ENCODE measurements at places on chromosomes 7 and 10. TPM values are rescaled to one million over a fixed set of nuclear protein-coding genes. Genes with fewer than 3 reads are reported as not detected.

DNA sequence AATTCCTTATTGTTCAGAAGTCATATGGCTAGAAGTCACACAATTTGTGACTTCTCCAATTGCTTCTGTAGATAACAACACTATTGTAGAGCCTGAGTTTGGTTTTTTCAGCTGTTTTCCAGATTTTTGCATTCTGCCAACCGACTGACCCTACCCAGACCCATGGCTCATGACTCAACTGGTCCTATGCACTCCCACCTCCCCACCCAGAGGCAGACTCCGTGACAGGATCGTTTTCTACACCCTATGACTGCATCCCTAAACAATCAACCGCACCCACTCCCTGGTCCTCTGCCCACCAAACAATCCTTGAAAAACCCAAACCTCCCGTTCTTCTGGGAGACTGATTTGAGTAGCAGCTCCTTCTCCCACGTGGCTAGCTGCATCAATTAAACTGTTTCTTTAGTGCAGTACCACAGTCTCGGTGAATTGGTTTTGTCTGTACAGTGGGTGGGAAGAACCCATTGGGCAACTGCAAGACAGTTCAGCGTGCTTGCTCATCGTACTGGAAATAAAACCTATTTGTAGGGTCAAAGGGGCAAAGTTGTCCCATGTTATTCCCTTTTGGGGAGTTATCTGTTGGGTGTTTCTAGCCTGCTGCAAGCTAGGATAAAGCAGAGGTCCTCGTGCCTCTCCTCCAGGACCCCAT, 150.3 kb upstream of the FAM20C start:
- DNase-seq, result no peak

The MCM10 gene
- total RNA-seq, result 11.5 TPM

The NCF1 gene
- total RNA-seq, result not detected

DNA sequence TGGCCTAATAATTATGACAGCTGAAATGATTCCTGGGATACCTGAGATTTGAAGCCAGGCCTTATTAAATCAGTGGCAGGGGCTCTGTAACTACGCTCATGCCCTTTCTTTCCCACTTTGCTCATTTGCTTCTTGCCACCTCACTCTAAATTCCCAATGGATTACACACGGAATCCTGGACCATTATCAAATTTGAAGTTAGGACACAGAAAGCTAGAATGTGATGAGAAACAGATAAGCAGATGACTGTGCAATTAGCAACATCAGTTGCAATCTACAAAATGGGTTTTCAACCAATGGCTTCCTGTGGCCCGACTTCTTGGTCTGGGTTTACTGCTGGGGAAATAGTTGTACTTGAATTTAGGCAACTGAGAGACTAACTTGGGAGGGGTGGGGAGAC, 374.3 kb downstream of the INHBA start:
- DNase-seq, result no peak

- DNase-seq, result no peak
Measured at GRCh38 chr10:19791032-19791431, 25.2 kb upstream of the PLXDC2 start.

GRCh38 chr7:37908221-37908788, 8.3 kb downstream of the SFRP4 start:
- no peak for DNase-seq

DNA sequence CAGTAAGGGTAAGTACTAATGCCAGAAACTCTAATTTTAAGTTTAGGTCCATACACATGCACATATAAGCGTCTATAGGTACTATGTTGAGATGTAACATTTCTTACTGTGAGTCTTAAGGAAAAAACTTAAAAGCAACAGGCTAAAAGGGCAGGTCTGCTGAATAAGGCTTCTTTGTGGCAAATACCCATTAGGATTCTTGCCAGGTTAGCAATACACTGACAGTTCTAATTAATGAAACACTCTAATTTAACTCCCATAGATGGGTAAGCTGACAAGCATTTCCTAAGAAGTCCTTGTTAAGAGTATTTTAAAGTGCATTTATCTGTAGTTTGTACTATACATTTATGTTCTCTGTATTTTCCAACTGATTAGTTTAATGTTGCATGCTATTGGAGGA, 14.0 kb downstream of the SCRN1 start:
- DNase-seq, result no peak

- no peak for DNase-seq
Measured at GRCh38 chr10:77685432-77685831, 47.8 kb upstream of the KCNMA1 start.

- DNase-seq, result no peak
Measured at GRCh38 chr10:120691625-120692024, 159.5 kb upstream of the WDR11 start.

GRCh38 chr7:116214921-116215320, 4.6 kb downstream of the TES start:
- DNase-seq, result no peak

DNA sequence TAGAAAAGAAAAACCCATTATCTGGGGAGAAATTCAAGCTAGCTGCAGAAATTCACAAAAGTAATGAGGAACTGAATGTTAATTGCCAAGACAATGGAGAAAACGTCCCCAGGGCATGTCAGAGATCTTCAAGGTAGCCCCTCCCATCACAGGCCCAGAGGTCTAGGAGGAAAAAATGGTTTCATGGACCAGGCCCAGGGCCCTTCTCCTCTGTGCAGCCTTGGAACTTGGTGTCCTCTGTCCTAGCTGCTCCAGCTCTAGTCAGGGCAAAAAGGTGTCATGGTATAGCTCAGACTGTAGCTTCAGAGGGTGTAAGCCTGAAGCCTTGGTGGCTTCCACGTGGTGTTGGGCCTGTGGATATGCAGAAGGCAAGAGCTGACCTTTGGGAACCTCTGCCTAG, 411.8 kb downstream of the ADRA2A start:
- DNase-seq, result no peak

The AUTS2 gene
- 0.28 TPM for total RNA-seq

DNA sequence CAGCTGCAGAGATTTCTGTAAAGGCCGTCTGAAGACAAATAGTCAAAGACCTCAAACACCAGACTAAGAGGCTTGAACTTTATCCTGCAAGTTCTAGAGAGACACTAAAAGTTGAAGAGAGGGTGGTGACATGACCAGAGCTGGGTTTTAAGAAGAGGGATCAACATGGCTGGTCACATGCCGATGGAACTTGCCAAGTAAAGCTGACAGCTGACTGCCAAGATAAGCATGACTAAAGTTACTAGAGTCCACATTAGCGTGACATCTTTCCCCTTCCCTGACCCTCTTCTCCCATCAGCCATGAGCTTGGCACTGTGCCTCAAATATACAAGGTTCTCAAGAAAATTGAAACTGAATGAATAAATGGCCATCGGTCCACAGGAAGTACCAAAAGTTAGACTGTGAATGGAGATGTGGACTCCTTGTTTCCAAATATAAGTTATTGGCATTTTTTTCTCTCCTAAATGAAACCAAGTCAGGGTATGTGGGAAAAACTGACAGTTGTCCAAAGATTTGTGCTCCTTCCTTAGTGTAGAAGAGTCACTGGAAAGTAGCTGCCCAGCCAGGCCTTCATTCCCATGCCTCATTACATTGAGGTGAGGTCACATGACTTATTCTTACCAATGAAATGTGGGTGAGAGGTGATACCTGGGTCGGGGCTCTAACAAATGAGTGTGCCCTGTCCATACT, 24.5 kb downstream of the XPNPEP1 start:
- DNase-seq, result peak; percentile 30

The HGF gene
- 5.1 TPM for total RNA-seq

The SGCE gene
- total RNA-seq, result 70.2 TPM

GRCh38 chr7:150830937-150831336, 21.4 kb upstream of the AOC1 start:
- DNase-seq, result no peak

The GALNT17 gene
- total RNA-seq, result not detected

The MSMB gene
- not detected for total RNA-seq

- DNase-seq, result no peak
Measured at GRCh38 chr10:97850446-97850845, 803 bp downstream of the GOLGA7B start.

DNA sequence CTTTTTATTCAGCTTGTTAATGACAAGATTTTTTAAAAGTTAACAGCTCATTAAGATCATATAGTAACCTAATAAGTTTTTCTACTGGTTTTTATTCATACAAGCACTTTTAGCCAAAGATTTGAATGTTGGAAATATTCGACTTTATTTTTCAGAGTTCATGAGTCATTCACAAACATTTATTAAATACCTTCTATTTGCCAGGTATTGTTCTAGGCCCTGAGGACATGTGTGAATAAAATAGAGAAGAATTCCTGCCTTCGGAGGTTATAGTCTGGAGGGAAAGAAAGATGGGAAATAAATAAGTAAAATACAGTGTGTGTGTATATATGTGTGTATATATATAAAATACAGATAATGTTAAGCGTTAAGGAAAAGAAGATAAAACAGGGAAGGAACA, 31.5 kb downstream of the BTAF1 start:
- DNase-seq, result no peak

The EGR2 gene
- total RNA-seq, result 0.04 TPM

- DNase-seq, result no peak
Measured at GRCh38 chr7:2012044-2012900, 220.5 kb downstream of the MAD1L1 start.

GRCh38 chr10:95655571-95656290, 780 bp downstream of the ALDH18A1 start:
- no peak for DNase-seq

The DNAJC12 gene
- total RNA-seq, result 0.13 TPM

The SLC18A2 gene
- total RNA-seq, result 0.04 TPM

DNA sequence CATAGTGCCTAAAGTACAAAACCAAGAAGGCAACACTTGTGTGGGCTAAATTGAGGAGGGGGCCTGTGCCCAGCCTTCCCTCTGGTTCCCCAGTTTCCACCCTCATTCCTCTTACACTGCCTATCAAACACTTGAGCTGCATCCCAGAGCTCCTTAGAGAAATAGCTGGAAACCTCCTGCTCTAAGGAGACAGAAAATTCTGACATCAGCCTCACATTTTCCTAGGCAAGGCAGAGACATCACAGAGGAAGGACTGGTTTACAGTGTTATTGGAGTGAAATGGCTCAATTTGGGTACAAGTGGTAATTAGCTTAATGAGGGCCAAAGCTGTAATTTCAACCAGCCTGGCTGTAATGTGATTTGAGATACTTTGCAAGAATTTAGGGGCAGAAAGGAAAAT, 192.3 kb upstream of the AOAH start:
- DNase-seq, result no peak

- DNase-seq, result no peak
Measured at GRCh38 chr7:99731638-99732374, 3.2 kb downstream of the CYP3A7 start.

DNA sequence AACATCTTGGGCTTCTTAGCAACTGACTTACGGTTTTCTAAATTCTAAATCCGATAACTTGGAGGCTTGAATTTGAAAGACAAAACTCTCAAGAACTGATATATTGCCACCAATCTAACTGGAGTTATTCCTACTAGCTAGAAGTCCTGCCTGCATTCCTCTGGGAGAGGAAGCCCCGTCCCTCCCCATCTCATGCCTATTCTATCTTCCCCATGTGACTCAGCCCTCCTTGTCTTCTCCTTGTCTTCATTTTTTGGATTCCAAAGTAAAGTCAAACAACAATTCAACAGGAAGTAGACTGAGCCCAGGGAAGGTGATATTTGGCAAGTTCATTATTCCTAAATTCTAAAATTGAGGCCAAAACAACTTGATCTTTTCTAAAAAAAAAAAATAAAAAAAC, 587.7 kb downstream of the KCNMA1 start:
- no peak for DNase-seq

DNA sequence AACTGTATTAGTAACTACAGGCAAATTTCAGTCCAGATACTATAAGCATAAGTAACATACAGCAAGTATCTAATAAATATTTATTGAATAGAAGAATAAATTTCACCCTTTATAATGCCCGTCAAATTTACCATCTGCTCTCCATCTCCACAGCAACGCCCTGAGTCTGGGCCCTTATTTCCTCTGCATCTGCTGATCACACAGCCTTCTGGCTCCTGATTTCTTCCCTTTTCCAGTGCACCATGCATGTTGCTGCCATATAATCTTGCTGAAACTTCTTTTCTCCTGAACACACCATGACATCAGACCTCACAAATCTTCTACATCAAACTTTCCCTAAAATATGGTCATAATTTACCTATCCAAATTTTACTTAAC, 15.4 kb downstream of the HYCC1 start:
- no peak for DNase-seq

- DNase-seq, result no peak
Measured at GRCh38 chr10:77789016-77789415, 137.5 kb downstream of the DLG5 start.

The TAS2R4 gene
- total RNA-seq, result 0.85 TPM

The CYP26C1 gene
- total RNA-seq, result 0.33 TPM

DNA sequence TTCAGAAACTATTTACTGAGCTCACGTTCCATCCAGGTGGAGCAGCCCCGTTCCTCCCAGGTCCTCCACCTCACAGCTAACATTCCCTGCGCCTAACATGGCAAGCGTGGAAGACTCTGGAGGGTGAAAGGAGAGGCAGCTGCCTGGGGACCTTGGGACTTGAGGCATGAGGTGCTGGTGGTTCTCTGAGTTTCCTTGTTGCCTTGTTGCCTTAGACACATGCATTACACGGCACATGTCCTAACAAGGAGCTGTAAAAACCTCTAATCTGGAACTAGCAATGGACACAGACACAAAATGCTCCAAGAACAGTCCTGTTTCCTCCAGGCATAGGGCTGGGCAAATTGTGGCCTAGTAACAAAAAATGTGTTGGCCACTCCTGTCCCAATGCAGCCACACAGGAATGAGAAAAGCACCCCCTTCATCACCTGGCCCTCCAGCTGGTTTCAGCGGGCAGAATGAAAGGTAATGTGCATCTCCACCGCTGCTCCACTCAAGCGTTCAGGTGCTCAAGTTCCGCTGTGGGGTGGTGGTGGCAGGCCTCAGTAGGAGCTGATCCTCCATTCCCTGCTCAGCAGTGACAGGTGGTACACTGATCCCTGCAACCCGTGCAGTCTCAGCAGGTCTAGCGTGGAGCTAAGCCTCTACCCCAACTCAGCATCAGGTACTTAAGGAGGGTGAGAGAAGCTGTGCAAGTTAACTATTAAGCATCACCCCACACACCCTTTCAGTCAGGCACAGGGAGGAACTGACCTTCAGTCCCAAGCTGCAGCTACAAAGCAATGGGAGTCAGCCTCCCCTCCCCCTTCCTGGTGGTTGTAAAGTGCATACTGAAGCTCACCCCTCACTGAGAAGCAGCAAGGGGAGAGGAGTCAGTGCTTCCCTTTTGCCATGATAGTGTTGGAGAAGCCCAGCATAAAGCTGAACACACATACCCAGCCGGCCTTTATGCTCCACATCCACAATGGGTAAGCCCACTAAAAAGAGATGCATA, 382.8 kb downstream of the SDK1 start:
- DNase-seq, result no peak

- DNase-seq, result no peak
Measured at GRCh38 chr10:17144032-17144431, 14.4 kb upstream of the CUBN start.

GRCh38 chr10:98377536-98377935, 37.4 kb downstream of the PYROXD2 start:
- DNase-seq, result no peak

DNA sequence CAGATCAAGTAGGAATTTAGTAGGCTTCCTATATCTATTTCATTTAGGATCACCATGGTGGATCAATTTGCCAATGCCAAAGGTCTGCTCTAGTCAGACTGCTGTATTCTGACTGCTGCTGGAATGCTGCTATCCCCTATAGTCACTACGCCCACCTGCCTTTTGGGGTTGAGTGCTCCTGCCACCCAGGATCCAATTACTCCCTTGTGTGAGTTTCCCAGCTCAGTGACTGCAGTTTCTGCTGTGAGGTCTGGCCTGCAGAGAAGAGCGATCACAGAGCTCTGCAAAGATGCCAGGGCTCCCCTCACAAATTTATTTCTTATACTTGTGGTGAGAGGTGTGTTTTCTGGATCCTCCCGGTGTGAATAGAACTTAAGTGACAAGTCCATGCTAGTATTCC, 88.1 kb upstream of the FOXI2 start:
- DNase-seq, result no peak

GRCh38 chr7:68862736-68863135, 735.5 kb upstream of the AUTS2 start:
- no peak for DNase-seq
